ENCODE measurements at places on chromosomes 2 and 18.

GRCh38 chr2:118012778-118013177, 1.1 kb downstream of the CCDC93 start:
- DNase-seq = no peak

DNA sequence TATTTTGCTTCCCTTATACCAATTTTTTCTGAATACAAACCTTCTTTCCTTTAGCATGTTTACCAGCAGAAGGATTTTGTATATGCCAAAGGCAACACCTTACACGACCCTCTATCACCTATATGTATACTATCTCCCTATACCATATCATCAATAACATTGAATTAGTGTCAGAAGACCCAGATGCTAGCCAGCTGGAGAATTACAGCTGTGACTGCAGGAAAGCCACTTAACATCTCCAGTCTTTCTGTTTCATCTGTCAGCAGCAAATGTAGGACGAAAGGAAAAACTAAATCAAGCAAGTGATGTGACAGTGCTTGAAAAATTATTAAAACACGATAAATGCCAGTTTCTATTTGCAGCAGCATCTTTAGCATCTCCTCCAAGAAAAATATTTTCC, 193.7 kb downstream of the STK39 start:
- DNase-seq = no peak

DNA sequence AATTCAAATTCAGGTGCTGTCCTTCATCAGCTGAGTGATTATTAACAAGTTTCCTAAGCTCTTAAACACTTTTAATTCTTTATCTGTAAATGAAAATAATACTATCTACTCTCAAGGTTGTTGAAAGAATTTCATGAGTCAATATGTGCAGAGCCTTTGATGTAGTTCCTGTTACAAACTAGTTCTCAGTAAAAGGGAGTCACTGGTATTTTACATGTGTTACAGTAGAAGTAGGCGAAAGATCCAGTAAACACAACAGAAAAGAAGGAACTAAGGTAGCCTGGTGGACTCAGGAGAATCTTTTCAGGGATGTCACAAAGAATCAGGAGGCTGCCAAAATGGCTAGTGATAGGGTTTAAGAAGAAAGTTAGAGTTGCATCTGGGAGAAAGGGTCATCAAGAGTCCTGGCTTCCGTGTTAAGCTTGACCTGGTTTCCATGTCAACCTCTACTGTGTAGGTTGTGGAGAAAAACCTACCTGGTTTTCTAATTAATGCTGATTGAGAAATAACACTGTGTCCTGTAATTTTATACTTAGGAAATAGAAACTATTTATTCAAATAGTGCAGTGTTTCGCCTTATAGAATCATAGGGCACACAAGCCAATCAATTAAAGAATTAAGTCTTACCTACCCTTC, 58.3 kb upstream of the TRIB2 start:
- DNase-seq = no peak

DNA sequence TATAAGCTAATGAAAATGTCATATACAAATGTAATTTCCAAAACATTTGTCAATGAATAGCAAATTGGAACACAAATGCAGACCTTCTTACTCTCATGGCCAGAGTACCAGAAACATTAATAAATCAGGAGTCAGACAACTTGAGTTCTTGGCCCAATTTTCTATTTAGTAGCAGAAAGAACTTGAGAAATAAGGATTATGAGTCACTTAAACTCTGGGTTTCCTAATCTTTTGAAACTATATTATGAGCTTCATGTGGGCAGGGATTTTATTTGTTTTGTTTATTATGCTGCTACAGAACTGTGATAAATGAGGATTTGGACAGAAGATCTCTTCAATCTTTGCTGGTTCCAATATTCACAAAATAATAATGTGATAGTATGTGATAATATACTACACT, 686.7 kb downstream of the NR4A2 start:
- DNase-seq = no peak

GRCh38 chr2:237400199-237400598, 13.8 kb downstream of the COL6A3 start:
- no peak for DNase-seq

DNA sequence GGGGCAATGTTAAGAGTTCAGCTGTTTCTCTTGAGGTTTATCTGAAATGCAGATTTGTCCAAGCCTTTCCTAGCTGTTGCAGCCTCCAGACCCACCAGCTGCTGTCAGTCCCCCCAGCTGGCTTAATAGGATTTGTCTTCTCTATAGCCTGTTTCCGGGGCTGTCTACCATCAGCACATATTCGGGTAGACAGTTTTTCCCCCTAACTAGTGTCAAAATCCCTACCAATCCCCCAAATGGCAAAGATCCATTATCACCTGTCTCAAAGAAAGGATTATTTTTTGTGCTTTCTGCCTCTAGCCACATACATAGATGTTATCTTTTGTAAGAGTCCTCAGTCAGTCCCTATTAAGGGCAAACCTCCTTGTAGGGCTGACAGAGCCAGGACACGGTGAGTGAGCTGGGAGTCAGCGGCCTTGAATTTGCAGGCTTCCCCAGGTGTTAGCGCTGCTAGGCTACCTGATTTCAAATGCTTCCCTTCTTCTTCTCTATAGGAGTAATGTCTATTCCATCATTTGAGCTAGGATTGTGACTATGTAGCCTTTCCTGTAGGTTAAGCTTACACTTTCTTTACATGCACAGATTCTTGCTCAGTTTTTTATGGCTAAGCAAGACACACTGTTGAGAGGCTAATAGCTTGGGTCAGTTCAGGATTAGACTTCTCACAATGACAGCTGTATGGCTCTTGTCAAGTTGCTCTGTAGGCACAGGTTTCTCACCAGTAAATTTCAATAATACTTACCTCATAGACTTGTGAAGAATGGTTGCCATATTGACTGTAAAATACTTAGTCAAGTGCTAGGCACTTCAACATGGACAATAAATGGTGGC, 171.1 kb upstream of the UNC80 start:
- no peak for DNase-seq

DNA sequence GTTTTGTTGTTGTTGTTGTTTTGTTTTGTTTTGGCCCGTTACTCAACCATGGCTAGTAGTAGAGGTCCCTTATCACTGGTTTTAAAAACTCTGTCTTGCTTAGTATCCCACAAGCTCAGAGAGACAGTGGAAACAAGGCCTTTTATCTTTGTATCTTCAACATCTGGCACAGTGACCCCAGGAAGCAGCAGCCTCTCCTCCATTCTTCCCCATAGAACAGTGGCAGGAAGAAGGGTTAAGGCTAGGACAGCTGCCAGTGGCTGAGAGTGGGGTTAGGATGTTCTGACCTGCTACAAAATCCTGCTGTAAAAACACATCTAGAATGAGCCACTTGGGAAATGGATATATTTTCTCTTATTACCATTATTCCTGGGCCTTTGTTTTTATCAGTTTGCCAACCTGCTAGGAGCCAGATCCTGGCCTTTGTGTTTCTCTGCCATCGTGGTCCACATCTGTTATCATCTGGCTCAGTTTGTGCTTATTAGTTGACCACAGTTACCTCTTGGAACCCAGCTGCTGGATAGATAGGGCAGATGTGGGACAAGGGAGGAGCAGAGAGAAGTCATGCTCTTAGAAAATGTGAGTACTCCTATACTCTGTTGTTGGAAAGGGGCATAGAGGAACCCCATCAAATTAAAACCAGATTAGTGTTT, 246.8 kb downstream of the AGPS start:
- DNase-seq = no peak

DNA sequence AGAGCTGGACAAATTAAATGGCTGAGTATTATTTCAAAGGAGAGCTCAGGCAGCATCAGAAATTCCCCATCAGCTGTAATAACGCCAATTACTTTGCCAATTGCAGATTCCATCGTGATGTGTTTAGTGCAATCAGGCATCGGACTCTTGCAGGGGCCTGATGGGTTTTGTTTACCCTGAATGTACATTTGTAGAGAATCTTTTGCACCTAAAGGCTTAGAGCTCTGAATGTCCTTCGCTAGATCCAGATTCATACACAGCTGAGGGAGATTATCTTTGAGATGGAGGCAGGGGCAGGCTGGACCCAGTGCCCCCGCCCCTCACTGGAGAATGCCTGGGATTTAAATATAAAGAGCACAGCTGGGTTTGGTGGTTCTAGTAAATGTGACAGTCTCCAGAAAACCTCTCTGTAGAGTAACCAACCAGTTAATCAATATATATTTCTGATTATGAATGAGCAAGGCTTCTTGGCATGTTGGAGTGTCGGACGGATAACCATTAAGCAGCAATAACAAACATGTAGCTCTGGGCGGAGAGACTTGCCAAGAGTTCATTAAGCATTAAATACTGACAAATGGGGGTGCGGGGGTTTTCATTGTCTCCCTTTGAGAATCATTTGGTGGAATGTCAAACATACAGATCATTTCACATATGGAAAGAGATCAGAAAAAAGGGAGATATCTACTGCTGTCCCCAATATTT, 200.9 kb downstream of the SETBP1 start:
- DNase-seq = no peak

GRCh38 chr18:34990597-34990996, 50.6 kb upstream of the MAPRE2 start:
- no peak for DNase-seq

GRCh38 chr18:5073026-5073944, 123.8 kb downstream of the AKAIN1 start:
- no peak for DNase-seq

- DNase-seq = no peak
Measured at GRCh38 chr2:224984637-224985036, 57.6 kb downstream of the DOCK10 start.

DNA sequence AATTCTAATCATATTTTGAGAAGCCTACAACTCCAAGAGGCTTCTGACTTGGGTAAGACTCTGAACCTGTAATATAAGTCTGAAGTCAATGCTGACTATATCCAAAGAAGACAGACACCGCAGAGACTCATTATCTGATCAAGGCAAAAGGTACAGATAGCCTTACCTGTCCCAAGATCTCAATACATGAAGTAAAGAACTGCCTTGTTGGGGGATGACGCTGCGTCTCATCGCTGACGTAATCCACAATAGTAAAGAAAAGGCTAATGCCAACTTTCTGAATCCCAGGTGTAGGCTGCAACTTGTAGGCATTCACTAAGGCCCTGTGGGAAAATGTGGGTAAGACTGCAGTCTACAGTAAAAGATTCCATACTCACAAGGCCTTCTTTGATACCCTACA, 62.1 kb downstream of the SIGLEC15 start:
- DNase-seq = no peak

GRCh38 chr18:11947214-11948191, 33.8 kb upstream of the IMPA2 start:
- DNase-seq = peak; percentile 86

GRCh38 chr2:65370387-65371073, 61.9 kb downstream of the SPRED2 start:
- DNase-seq = no peak

- DNase-seq = no peak
Measured at GRCh38 chr18:68267583-68267982, 447.3 kb downstream of the TMX3 start.

- DNase-seq = no peak
Measured at GRCh38 chr2:239671916-239672849, 271.4 kb upstream of the HDAC4 start.

DNA sequence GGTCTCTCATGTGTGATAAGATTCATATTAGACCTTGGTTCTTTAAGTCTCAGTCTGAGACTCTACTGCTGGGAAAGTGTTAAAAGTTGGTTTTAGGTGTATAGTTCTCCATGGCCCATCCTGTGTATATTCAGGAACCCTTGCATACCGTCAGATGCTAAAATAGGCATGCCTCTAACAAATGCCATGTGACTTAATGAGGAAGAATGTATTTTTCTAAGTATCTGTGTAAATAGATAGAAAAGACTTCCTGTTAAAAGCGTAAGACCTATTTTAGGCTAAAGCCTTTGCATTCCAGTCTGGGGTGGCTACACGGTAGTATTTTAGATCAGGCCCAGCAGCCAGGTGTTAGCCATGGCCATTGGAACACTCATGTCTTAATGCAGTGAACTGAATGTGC, 73.3 kb downstream of the RHBDD1 start:
- DNase-seq = no peak

DNA sequence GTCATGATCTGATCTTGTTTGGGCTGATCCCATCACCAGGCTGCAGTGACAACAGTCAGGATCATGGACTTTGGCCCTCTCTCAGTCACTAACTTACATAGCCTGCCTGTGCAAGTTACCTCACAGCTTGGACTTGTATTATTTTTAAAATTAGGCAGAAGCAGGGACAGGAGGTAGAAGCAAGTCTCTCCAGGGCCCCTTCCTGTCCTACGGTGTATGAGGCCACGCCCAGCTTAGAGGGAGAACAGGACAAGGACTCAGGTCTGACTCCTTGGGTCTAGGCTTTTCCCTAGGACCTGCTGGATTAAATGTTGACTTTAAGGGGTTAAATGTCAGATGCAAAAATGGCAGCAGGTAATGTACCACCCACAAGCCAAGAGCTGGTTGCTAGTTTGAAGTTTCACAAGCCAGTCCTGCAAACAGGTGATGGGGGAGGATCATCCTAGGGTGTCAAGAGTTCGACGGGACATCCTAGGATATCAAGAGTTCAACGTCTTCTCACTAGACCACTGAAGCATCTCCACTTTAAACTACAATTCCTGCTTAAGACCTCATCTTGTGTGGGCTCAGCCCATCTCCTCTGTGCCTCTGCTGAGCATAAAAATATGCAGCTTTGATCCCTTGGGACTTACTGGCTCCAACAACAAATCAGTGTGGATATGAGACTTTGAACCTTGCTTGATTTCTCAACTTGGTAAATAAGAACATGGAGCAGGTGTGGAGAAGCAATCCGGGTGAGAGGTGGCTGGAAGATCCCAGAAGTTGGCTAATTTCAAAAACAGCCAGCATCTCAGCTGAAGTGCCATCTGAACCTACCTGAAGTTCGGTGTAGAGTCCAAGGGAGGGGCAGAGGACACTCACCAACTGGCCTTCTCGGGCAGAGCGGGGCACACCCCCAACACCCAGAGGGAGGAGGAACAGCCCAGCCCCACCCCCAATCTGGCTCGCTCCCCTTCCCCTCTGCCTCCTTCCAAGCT, 39.5 kb downstream of the SFXN5 start:
- DNase-seq = no peak

DNA sequence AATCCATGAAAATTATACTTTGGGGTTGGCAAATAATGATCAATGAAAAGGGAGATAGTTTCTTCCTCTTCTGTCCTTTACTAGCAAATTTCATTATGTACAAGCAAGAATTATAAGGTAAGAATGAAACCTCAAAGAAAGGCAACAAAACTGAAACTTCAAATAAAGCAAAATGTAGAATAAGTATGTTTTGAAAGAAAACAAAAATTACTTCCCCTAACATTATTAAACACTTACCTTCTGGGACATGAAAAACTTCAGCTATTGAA, 29.4 kb downstream of the THADA start:
- no peak for DNase-seq

- no peak for DNase-seq
Measured at GRCh38 chr2:170922634-170923494, 6.2 kb upstream of the GORASP2 start.

DNA sequence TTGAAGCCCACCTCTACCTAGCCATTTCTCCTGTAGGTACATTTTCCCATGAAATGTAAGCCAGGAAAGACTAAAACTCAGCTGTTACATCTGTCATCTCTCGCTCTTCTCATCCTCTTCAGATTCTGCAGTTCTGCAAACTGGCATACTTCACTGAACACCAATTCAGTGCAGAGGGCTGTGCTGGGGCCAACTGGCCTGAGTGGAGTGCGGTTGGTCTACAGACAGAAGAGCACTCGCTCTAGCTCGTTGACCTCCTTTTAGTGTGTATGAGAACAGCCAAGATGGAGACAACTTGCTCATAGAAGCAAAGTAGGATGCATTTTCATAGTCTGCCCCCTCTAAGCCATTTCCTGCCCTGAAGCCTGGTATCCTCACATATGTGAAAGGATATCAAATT, 862.6 kb downstream of the BCL11A start:
- DNase-seq = no peak

GRCh38 chr2:238133499-238134392, 4.7 kb upstream of the KLHL30 start:
- DNase-seq = no peak
